ENCODE measurements at places on chromosomes 12 and 14.

- DNase-seq = peak; percentile 95
These were observed 163.4 kb downstream of the SAMD4A start for GRCh38 chr14:54730156-54730961.

GRCh38 chr14:86570371-86570770 is 1040.4 kb downstream of the FLRT2 start:
- no peak for DNase-seq

GRCh38 chr14:74656964-74657363 is 44.9 kb upstream of the LTBP2 start:
- DNase-seq = no peak

- peak; percentile 27 for DNase-seq
These were observed 25.7 kb downstream of the DHX37 start for GRCh38 chr12:124963211-124963610.

GRCh38 chr12:96810477-96810876 is 96.6 kb upstream of the NEDD1 start:
- no peak for DNase-seq

GRCh38 chr12:113236539-113237399 is 15.5 kb downstream of the TPCN1 start:
- DNase-seq = peak; percentile 42

DNA sequence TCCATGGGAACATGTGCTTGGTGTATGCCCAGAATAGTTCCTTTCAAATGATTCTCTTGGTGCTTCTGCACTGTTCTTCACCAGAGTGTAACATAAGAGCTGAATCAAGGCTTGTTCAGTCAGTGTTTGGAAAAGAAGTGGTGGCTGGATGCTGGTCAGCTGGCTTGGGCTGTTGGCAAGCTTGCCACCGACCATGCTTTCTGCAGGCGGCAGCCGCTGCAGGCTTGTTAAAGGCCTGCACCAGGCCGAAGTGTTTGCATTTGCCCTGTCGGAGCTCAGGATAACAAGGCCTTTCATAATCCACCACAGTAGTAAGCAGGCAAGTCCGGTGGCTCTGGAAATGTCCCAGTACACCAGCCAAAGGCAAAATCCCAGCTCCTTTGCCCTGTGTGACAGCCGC is 26.9 kb downstream of the DAAM1 start:
- DNase-seq = no peak

DNA sequence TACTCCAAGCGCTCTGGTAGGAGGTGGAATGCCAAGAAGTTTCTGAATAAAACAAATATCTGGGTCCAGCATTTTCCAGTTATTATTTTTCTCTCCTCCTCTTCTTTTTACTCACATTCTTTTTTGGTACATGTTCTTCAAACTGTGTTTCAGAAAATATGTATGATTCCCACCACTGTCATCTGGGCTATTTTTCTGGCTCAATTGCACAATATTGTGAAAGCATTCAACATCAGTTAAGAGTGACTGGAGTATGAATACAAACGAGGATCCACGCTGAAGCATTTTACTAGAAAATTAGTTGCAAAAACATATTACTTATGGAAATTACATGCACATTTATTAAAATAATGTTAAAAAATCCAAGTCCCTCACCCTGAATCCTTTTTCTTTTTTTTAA is 61.5 kb downstream of the KCNMB4 start:
- DNase-seq = no peak

DNA sequence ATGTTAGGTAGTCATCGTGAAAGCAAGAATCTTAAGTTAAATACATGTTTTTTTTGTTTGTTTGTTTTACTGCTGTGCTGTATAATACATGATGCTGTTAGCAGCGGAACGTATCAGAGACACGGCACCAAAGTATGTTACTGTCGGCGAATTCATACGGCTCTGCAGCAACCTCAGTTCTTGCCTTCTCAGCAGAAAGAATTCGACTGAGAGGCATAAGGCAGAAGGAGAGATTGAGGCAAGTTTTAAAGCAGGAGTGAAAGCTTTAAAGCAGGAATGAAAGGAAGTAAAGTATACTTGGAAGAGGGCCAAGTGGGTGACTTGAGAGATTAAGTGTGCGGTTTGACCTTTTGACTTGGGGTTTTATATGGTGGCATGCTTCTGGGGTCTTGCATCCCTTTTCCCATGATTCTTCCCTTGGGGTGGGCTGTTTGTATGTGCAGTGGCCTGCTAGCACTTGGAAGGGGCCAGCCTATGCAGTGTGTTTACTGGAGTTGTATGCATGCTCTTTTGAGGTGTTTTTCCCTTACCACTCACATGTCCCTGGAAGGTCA is 23.7 kb downstream of the LEMD3 start:
- no peak for DNase-seq

GRCh38 chr14:91843437-91843836 is 23.9 kb downstream of the TC2N start:
- DNase-seq = no peak

DNA sequence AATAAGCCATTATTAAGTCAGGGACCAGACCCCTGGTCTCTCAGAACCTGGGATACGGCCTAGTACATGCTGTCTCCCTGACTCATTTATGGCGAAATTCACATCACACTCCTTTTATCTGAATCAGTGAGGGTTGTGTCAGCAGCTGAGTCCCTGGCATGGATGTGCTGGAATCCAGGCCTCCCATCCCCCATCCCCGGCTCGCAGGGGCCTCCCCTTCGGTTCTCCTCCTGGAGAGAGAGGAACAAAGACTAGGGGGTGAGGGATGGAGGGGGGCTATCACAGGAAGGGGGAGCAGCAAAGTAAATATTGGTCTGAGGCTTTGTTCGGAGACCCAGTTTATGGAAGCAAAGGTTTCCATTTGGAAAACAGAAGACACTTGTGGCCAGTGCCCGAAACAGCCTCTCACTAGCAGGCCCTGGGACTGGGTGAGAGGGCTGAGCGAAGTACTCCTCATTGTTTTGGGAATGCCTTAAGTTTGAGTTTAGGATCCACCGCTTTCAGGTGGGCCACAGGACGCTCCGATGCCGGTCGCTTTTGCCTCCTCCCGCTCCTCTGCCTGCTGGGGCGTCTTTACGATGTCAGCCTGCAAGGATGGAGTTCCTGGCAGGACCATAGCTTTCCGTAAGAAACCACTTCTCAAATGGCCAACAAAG is 145.0 kb downstream of the PRKCH start:
- peak; percentile 61 for DNase-seq

DNA sequence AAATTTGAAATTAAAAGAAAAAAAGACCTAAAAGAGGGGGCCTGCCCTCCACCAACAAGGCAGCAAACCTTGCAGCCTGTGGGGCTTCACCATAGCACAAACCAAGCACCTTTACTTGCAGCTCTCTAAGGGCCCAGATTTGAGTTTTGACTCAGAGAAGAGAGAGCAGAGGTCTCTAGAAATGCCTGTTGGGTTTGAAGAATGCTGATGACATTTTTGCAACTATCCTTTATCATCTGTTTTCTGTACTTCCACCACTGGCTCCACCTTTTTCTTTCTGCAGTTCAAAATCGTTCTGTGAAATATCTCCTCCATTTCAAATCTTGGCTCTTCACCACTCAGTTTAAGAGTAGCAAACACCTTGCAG is 83.8 kb upstream of the HMGA2 start:
- DNase-seq = no peak

DNA sequence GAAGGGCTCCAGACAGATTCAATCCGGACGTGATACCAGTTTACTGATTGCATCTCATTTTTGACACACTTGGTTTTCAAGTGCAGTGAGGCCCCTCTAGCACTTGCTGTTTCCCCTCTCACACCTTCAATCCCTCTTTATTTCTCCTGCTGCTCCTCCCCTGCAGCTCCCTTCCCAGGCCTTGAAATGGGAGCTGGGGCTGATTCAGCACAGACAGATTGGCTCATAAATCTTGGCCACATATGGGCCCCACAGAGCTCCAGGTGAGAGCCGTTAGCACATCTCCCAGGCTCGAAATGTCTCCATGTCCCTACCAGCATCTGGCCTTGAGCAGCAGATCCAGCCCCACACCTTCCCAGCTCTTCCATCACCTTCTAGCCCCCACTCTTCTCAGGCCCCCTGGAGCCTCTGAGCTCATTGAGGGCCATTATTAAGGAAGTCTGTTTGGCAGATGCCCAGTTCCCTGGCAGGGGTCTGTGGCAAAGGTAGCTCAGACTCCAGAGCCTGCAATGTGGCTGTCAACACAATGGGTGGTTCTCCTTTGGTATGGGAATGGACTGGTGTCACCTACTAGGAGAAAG is 220.3 kb upstream of the FKBP4 start:
- DNase-seq = no peak

DNA sequence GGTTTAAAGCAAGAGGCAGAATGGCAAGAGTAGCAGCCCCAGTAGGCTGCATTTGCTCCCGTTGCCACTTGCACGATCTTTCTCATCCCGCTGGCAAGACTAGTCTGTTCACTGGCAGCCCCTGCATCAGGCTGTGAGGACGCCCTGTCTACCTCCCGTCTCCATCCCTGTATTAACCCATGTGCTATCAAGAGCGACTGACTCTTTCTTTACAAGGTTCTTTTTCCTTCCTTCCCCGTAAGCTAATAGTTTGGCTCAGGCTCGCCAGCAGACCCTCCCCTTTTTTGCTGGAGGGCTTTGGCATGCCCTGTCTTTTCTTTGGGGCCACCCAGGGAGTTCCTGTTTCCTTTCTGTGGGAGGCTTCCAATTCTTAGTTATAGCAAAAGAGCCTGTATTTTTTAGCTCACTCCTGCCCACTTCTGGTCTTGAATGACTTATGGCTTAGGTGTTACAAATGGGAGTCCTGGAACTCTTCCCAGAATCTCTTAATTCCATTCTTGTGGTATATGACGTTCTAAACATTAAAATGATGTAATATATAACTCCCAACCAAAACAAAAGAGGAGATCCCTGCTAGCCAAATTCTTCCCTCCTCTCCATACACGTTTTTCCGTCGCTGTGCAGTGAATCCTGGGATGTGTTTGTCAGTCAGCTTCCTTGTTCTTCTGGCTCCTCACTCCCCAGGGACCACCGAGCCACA is 149.0 kb downstream of the PRKCH start:
- DNase-seq = peak; percentile 64

- DNase-seq = no peak
These were observed 84.6 kb downstream of the OTOGL start for GRCh38 chr12:80183939-80184338.

Measured in suppressor macrophage treated with lipopolysaccharide for 4 hours (primary cell).